ENCODE measurements at places on chromosomes 13 and 19.

DNA sequence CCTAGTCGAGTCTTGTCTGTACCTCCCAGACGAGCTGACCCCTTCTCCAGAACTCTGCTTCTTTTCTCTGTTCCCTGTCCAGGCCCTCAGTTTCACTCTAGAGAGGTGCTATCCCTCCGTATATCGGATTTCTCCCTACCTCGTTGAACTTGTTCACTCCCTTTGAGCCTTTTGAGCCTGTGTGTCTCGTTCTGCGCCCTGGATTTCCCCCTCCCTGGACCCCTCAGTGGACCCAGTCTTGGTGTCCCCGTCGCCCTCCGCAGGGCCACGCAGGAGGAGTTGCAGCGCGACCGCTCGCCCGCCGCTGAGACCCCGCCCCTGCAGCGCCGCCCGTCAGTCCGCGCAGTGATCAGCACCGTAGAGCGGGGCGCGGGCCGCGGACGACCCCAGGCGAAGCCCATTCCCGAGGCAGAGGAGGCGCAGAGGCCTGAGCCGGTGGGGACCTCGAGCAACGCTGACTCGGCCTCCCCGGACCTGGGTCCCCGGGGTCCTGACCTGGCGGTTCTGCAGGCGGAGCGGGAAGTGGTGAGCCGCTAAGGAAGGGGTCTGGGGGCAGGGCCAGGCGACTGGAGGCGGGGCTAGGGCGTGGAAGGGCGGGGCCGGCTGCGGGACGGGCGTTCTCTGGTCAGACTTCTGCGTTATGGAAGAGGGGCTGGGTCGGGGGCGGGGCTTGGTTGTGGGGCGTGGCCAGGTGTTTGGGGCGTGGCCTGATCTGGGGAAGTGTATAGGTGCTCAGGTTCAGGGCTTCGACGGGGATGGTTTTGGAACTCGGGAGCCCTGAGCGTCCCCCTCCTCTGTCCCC lies 5.5 kb downstream of the EPS8L1 start:
- DNase-seq: no peak

DNA sequence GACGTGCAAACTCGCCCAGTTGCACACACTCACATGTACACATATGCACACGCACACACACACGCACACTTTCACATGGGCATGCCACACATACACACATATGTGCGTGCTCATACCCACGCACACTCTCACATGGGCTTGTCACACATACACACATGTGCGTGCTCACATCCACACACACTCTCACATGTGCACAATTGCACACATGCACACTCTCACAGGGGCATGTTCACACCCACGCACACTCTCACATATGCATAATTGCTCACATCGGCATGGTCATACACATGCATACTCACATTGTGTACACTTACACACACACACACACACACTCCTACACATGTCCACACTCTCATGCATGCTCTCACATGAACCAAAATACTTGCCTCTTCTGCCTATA lies 32.8 kb upstream of the PEPD start:
- DNase-seq: no peak

DNA sequence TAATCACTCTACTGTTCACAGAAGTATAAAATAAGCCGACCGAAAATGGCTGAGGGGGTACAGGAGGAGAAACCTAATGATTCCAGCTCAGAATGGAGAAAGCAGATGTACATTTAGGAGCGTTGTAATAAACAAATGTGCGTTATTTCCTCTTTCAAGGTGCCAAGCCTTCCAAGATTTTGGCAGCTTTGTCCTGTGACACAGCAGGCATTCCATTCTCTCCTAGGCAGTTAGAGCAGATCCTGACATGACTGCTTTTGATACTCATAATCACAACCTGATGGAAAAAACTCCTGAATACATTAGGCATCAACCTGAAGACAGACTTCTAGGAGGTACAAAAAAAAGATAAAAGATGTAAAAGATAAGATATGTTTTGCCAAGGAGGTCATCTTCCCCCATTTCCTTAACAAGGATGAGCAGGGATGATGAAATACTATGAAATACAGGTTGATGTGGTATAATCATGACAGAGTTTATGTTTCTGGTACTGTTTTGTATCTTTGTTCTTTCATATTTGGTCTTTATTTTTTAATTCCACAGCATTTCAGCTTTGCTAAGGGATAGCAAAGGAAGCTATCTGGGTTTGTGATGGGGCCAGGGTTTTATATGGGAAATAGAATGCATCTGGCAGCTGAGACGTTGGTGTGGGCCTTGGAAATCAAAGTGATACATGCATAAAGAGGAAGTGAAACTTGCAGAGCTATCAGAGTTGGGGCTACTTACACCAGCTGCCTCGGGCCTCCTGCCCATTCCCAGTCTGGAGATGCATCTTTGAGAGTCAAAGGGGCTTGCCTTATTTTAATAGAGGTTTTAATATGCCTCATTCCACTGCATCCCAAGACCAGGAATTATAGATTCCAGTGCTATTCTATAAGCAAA lies 222.5 kb downstream of the OXGR1 start:
- no peak for DNase-seq

DNA sequence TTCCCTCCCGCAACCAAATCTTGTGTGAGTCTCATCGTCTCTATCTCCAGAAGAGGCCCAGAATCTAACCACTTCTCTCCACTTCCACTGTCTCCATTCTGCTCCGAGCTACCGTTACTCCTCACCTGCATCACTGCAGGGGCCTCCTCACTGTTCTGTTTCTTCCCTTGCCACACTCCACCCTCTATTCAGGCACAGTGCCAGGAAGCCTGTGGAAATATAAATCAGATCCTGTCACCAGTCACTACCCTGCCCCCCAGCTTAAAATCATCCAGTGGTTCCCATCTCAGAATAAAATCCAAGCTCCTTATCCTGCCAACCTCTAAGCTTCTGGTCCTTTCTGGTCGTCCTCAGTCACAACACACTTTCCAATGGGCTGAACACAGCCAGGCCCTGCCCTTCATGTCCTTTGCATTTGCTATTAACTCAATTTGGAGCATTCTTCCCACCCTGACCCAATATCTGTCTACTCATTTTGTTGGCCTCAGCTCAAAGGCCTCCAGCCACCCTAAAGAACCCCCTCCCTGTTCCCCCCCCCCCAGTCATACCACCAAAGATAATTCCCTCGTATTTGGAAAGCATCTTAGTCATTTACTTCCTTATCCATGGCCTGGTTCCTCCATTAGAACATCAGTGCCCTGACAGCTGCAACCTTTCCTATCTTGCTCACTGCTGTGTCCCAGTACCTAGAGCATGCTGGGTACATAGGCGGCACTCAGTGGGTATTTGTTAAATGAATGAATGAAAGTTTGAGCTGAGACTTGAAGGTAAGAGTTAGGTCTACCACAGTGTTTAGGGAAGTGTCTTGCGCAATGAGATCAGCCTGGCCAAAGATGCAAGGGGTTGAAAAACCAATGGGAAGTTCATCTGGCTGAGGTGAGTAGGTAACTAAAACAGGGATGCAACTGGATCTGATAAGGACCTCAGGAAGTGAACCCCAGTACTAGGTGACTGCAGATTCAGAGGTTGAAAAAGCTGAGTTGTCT lies 24.4 kb downstream of the ZNF175 start:
- DNase-seq: no peak

- DNase-seq: no peak
Observed at GRCh38 chr13:73902847-73903246, 231.4 kb downstream of the KLF12 start.

DNA sequence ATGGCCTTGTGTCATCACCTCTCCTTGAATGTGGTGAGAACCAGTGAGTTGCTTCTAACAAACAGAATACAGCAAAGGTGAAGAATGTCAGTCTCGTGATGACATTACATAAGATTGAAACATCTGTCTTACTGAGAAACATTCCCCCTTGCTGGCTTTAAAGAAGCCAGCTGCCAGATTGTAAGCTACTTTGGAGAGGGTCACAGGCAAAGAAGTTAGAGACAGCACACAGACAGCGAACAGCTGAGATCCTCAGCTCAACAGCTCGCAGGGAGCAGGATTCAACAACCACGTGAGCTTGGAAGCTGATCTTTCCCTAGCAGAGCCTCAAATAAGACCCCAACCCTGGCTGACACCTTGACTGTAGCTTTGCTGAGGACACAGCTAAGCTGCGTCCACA lies 367.9 kb downstream of the LIG4 start:
- no peak for DNase-seq

- DNase-seq: no peak
Observed at GRCh38 chr13:36436811-36437210, 4.5 kb downstream of the CCNA1 start.

GRCh38 chr19:13430790-13431582 lies 75.3 kb downstream of the CACNA1A start:
- DNase-seq: peak; percentile 11
